ENCODE measurements at places on chromosomes 1 and 21. TPM values are rescaled to one million over a fixed set of nuclear protein-coding genes. Genes with fewer than 3 reads are reported as not detected.

Gene HES2
- total RNA-seq, result 5.0 TPM

GRCh38 chr1:59595774-59596173, 219.0 kb upstream of the HOOK1 start:
- DNase-seq, result peak; percentile 58
- peaks cover 31% of the 10 kb centered on the region for H3K4me1 ChIP-seq
- no peaks in the 10 kb centered on the region for H3K27me3 ChIP-seq
- no peak overlapping the region for H3K4me3 ChIP-seq

Gene CCNL2
- total RNA-seq, result 385 TPM

Gene ESRRG
- 4.5 TPM for total RNA-seq

- no peak overlapping the region for H3K4me3 ChIP-seq
- H3K27ac ChIP-seq, result no peak overlapping the region
Measured at GRCh38 chr1:173648880-173649605, 13.9 kb downstream of the TEX50 start.

DNA sequence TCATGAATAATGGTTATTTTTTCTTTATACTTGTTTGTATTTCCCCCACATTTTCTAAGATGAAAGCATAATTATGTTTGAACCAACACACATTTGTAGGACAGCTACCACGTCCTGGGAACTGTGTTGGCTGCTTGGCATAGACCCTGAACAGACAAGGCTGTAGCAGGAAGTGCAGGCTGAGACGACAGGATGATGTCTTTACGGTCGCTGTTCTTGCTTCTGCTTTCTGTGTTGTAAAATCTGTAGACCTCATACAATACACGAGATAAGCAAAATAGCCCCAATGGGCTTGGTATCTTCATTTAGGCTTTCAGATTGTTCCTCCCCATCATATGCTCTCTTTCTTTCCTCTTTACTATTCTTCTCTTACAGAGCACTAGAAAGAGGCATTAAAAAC, 23.3 kb upstream of the OTUD3 start:
- no peak overlapping the region for H3K27ac ChIP-seq
- H3K36me3 ChIP-seq, result no peaks in the 10 kb centered on the region
- DNase-seq, result no peak
- peaks cover 5% of the 10 kb centered on the region for H3K27me3 ChIP-seq
- no peak overlapping the region for H3K4me3 ChIP-seq
- H3K4me1 ChIP-seq, result no peaks in the 10 kb centered on the region

GRCh38 chr1:23837908-23838307, 12.7 kb upstream of the HMGCL start:
- DNase-seq, result no peak
- H3K4me1 ChIP-seq, result no peaks in the 10 kb centered on the region
- peaks cover 4% of the 10 kb centered on the region for H3K27me3 ChIP-seq
- H3K36me3 ChIP-seq, result no peaks in the 10 kb centered on the region

- H3K27me3 ChIP-seq, result no peaks in the 10 kb centered on the region
- DNase-seq, result peak; percentile 93
- peaks cover 5% of the 10 kb centered on the region for H3K4me1 ChIP-seq
Measured at GRCh38 chr1:216221260-216221700, 202.0 kb downstream of the USH2A start.

GRCh38 chr1:201792534-201793305, 36.2 kb upstream of the IPO9 start:
- H3K4me1 ChIP-seq, result peaks cover 21% of the 10 kb centered on the region
- H3K27ac ChIP-seq, result peak overlapping the region; percentile 75
- DNase-seq, result peak; percentile 89

GRCh38 chr1:234253732-234254131, 119.5 kb upstream of the COA6 start:
- no peak for DNase-seq
- H3K27me3 ChIP-seq, result no peaks in the 10 kb centered on the region
- H3K27ac ChIP-seq, result no peak overlapping the region
- no peak overlapping the region for H3K4me3 ChIP-seq

- no peaks in the 10 kb centered on the region for H3K27me3 ChIP-seq
- peak overlapping the region; percentile 94 for H3K27ac ChIP-seq
- no peaks in the 10 kb centered on the region for H3K36me3 ChIP-seq
- DNase-seq, result peak; percentile 96
Measured at GRCh38 chr1:181105134-181106021, 16.9 kb downstream of the IER5 start.

DNA sequence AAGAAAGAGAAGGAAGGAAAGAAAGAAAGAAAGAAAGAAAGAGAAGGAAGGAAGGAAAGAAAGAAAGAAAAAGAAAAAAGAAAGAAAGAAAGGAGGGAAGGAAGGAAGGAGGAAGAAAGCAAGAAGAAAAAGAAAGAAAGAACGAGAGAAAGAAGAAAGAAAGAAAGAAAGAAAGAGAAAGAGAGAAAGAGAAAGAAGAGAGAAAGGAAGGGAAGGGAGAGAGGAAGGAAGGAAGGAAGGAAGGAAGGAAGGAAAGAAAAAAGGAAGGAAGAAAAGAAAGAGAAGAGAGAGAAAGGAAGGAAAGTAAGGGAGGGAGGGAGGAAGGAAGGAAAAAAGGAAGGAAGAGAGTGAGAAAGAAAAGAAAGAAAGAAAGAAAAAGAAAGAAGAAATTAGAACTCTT, 95.4 kb upstream of the ZNF281 start:
- DNase-seq, result no peak
- H3K27me3 ChIP-seq, result no peaks in the 10 kb centered on the region

Gene FMO3
- 5.0 TPM for total RNA-seq

Gene JMJD4
- total RNA-seq, result 9.4 TPM

GRCh38 chr21:44423312-44423821, 31.9 kb upstream of the LRRC3 start:
- no peaks in the 10 kb centered on the region for H3K27me3 ChIP-seq
- DNase-seq, result no peak
- H3K4me3 ChIP-seq, result no peak overlapping the region
- H3K27ac ChIP-seq, result no peak overlapping the region

DNA sequence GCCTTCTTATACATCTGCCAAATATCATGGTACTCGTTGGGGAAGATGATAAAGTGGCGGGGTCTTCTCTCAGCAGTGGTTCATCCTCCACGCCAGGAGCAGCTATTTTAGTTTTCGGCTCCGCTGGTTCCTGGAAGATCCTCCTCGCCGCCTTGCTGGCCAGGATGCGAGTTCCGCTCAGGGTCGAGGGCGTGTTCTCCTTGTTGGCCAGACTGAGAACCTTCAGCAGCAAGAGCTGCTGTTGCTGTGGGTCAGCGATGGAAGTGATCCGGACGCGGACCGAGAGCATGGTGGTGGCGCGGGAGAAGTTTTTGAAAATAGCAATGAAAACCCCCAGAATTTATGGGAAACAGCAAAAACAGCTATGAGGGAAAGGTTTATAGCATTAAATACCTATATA, 11.4 kb upstream of the CFAP126 start:
- DNase-seq, result peak; percentile 78
- no peaks in the 10 kb centered on the region for H3K27me3 ChIP-seq
- no peaks in the 10 kb centered on the region for H3K4me1 ChIP-seq
- no peaks in the 10 kb centered on the region for H3K36me3 ChIP-seq
- no peak overlapping the region for H3K27ac ChIP-seq
- no peak overlapping the region for H3K4me3 ChIP-seq

GRCh38 chr21:28737674-28738419, 254.8 kb downstream of the LTN1 start:
- no peak overlapping the region for H3K27ac ChIP-seq
- H3K36me3 ChIP-seq, result no peaks in the 10 kb centered on the region
- H3K4me1 ChIP-seq, result peaks cover 14% of the 10 kb centered on the region
- DNase-seq, result peak; percentile 41

DNA sequence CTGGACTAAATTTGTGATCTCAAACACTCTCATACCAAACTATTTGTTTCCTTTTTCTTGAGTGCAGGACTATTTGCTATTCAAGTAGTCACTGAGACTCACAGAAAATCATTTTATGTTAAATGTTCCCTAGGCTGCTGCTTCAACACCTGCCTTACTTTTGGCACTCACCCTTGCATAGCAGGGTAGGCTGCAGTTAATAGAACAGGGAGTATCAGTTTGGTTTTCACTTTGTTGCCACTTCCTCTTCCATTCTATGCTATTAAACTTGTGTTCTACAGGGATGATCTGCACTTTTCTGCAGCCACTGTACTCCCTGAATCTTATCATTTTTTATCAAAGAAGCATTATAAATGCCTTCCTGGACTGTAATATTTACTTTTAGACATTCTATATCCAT, 148.7 kb upstream of the PRMT6 start:
- no peaks in the 10 kb centered on the region for H3K36me3 ChIP-seq
- H3K4me1 ChIP-seq, result no peaks in the 10 kb centered on the region
- no peak overlapping the region for H3K27ac ChIP-seq
- DNase-seq, result no peak
- no peaks in the 10 kb centered on the region for H3K27me3 ChIP-seq

GRCh38 chr1:47571161-47571560, 133.3 kb downstream of the FOXD2 start:
- no peak overlapping the region for H3K4me3 ChIP-seq
- no peak overlapping the region for H3K27ac ChIP-seq
- H3K27me3 ChIP-seq, result no peaks in the 10 kb centered on the region

DNA sequence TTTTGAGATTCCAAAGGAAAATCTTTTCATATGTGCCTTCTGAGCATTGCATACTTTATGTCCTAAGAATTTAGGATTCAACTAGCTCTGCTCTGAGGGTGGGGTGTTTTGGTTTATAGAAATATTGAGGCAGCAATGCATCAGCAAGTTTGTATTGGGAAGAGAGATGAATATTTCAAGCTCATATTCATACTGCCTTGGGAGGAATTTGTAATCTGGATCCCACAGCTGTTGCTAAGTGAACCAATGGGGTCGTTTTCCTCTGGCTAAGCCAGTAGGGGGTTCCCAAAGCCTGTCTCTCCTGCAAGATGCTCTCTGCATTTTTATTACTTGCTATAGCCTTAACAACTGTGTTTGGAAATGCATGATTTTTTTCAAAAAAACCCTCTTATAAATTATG, 130.6 kb downstream of the SNX7 start:
- DNase-seq, result peak; percentile 60
- no peak overlapping the region for H3K4me3 ChIP-seq
- H3K27ac ChIP-seq, result no peak overlapping the region
- H3K4me1 ChIP-seq, result no peaks in the 10 kb centered on the region

Gene SUSD4
- total RNA-seq, result 17.0 TPM
